Stimulated activated CD4-positive, alpha-beta T cell treated with anti-CD3 and anti-CD28 coated beads, Interleukin-15, amount 100 ng/mL, for 1 hour (primary cell): ENCODE measurements at places on chromosomes 1 and 21.

DNA sequence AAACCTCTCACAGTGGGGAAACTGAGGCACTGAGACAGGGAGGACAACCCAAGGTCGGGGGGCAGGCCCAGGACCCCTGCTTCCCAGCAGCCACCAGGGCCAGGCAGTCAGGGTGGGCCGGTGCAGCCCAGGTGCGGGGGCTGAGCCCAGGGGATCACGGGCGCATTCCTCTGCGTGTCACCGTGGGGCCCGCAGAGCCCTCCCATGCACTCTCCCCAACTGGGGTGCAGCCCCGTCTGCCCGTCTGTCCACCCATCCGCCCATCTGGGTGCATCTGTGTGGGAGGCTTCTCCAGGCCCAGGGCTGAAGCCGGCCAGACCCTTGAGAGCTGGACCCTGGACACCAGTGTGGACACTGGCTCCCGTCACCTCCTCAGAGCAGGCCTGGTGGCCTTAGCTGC is 2.9 kb upstream of the PLCH2 start:
- DNase-seq, result no peak

- no peak for DNase-seq
Observed at GRCh38 chr1:243968413-243968812, 82.7 kb upstream of the ZBTB18 start.

DNA sequence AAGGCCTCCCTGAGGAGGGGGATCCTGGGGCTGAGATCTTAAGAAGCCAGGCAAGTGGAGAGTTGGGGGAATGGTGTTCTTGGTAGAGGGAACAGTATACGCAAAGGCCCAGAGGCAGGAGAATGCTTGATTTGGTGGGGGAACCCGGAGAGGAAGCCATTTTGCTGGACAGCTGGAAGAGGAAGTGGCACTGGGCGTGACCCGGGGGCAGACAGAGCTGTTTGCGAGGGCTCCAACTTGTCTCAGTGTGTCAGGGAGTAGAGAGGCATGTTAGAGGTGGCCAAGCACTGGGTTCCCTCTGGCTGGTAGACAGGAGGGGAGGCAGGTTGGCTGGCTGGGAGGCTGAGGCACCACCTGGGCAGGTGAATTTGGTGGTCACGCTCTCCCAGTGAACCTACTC is 96.3 kb upstream of the ACTL8 start:
- DNase-seq, result no peak

DNA sequence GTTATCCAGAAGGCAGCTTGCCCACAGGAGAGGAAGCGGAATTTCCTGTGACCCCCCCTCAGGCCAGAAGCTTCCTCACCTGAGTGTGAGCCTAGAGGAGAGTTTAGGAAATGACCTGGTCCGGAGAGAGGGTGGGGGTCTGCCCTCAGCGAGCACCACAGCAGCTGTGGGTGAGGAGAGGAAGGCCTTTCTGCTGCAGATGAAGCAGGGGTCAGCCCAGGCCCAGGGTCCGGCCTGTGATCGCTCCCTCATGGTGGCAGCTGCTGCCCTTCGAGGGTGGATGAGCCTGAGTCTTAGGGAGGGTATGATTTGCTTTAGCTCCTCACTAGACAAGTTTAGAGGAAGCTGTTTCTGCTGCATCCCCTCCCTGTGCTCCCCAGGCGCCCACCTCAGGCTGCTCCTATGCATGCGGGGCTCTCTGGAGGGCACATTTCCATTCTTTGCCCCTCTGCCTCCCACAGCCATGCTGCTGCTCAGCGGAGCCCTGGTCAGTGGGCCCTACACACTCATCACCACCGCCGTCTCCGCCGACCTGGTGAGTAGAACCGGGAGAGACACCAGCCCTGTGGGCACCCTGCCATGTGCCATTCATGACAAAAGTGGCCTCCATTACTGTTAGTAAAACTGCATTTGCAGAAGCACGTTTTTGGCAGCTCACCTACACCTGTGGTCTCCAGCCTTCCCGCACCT is 53.0 kb downstream of the SLC37A1 start:
- DNase-seq, result no peak

DNA sequence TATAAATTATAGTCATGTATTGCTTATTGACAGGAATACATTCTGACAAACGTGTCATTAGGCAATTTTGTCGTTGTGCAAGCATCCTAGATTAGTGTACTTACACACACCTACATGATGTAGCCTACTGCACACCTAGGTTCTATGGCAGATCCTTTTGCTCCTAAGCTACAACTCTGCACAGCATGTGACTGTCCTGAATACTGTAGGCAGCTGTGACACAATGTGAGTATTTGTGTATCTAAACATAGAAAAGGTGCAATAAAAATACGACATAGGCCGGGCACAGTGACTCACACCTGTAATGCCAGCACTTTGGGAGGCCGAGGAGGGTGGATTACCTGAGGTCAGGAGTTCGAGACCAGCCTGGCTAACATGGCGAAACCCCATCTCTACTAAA is 36.5 kb downstream of the TNFRSF8 start:
- DNase-seq, result no peak

DNA sequence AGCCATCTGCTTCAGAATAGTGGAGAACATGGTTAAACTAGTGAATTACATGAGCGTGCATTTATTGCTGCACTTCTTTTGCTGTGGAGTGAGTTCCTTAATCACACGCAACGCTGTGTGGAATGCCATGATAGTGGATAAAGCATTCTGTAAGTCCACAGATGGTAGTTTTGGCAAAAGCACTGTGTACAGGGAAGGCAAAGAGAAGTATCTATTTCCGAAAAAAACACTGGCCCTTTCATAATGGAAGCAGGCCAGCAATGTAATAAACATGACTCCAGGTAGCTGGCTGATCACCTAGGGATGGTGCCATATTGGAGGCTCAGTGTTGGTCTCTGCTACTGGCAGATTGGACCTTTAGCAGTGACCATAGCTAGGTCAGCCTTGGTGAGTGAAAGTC is 67.6 kb downstream of the FH start:
- no peak for DNase-seq

DNA sequence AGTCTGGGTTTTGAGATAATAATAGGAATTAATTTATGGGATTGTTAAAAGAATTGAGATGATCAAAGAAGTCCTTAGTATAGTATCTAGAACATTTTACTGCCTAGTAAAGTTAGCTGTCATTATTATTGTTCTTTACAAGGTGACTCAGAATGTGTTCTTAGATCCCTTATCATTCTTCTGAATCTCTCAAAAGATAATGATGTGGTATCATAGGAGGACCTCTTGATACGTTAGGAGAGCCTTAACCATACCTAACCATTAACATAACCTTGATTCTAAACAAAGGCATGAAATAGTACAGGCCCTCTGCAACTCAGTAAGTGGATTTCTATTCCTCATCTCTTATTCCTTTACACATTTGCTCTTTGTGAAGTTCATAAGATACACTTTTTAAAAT is 246.6 kb upstream of the CACYBP start:
- no peak for DNase-seq

DNA sequence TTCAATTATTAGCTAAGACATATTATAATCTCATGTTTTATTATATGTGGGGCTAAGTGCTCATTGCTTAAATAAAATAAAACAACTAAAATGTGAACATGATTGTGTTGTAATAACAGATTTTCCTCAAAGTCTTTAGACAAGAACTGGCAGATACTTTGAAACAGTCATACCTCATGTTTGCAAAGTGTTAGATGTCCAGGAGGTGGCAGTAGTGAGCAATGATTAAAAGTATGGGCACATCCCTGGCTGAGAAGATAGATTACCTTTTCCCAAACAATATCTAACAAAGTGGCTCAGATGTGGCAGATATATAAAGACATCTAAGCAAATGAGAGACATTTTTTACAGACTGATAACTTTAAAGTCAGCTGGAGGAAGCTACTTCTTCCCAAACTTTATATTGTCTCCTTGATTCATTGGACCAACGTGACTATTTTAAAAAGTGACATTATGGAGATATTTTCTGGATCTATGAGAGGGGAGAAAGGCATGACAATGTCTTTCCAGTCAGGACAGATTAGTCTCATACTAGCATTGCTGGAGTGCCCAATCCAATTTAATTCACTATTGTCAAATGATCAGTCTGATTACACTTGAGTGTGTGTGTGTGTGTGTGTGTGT is 269.8 kb downstream of the S1PR1 start:
- no peak for DNase-seq

GRCh38 chr1:66539491-66539890 is 5.5 kb downstream of the SGIP1 start:
- no peak for DNase-seq

- peak; percentile 27 for DNase-seq
Observed at GRCh38 chr1:15128520-15129313, 24.8 kb upstream of the TMEM51 start.

DNA sequence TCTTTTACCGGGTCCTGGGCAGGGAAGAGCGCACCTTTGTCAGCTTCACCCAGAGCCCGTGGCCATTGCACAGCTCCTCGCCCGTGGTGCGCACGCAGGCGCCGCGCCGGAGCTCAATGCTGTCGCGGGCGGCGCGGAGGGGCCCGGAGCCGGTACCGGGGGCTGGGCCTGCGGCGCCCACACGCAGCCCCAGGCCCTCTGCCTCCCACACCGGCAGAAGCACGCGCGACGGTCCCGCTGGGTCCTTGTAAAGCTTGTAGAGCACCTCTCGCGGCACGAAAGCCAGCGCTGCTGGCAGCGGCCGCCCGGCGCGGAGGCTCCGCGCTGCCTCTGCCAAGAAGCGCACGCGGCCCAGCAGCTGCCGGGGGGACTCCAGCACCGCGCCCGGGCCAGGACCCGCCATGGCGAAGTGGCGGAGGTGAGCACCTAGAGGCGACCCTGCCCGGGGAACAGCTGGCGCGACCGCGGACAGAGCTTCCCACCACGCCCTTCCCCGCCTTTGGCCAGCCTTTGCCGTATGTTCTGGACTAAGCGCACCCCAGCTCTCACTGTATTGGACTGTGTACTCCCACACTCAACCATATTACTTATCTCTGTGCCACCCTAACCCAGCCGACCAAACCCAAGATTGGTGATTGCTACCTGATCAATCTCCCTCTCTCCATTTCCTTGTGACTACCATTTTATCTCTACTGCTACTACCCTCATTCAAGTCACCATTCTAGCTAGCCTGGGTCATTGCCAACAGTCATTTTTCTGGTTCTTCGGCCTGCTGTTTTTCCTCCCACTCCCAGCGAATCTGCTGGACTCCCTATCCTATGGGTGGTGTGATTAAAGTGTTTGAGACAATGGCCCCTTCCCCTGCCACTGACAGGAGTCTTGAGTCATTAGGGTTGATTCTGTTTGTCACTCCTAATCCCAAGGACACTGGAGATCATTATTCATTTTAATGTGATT is at the start of gene HECTD3:
Gene HECTD3, minus strand, starts transcription at position 470 of the 957 bp plus-strand sequence. Its CDS starts 67 bp downstream, at position 403.
- peak; percentile 44 for DNase-seq

- DNase-seq, result no peak
Observed at GRCh38 chr1:86757272-86757984, 53.1 kb downstream of the SH3GLB1 start.

- no peak for DNase-seq
Observed at GRCh38 chr1:76144247-76144646, 69.7 kb downstream of the ST6GALNAC3 start.

DNA sequence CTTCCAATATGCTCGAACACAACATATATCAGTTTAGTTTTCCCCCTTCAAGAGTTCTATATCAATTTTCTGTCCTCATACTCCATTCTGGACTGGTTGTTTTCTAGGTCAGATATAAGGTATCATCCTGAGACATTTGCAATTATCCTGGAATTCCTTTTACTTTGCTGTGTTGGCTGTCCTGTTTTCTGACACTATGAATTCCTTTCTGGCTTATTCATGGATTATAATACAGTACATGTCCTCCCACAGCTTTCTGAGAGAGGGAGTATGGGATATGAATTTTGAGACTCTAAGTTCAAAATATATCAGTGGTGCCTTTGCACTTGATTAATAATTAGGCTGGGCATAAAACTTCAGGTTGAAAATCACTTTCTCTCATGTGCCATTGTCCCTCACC is 11.9 kb downstream of the PHTF1 start:
- no peak for DNase-seq

DNA sequence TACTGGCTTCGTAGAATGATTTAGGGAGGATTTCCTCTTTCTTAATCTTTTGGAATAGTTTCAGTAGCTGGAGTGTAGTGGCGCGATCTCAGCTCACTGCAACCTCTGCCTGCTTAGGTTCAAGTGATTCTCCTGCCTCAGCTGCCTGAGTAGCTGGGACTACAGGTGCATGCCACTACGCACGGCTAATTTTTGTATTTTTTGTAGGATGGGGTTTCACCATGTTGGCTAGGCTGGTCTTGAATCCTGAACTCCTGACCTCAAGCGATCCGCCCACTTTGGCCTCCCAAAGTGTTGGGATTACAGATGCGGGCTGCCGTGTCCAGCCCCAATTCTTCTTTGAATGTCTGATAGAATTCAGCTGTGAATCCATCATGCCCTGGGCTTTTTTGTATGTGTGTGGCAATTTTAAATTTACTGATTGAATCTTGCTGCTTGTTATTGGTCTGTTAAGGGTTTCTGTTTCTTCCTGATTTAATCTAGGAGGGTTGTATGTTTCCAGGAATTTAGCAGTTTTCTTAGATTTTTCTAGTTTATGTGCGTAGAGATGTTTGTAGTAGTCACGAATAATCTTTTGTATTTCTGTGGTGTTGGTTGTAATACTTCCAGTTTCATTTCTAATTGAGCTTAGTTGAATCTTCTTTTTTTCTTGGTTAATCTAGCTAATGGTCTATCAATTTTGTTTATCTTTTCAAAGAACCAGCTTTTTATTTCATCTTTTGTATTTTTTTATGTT is 15.3 kb downstream of the MAN1C1 start:
- no peak for DNase-seq

DNA sequence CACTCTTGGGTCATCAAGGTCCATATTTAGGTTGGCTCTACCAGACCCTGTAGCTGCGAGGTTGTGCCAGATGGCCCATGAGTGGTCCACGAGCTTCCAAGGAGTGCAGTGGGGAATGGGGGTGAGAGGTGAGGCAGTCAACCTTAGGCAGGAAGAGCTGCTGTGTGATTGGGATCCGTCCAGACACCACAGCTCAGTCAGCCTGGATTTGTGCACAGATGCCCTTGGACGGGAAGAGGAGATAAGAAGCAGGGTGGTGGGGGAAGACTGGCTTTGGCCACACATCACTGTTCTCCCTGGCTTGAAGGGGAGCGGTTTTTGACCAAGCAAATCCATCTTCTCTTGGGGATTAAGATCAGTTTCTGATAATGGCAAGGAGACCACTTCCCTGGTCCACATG is 130.6 kb downstream of the IGSF21 start:
- DNase-seq, result no peak

- no peak for DNase-seq
Observed at GRCh38 chr1:85569122-85569521, 11.4 kb upstream of the CCN1 start.

DNA sequence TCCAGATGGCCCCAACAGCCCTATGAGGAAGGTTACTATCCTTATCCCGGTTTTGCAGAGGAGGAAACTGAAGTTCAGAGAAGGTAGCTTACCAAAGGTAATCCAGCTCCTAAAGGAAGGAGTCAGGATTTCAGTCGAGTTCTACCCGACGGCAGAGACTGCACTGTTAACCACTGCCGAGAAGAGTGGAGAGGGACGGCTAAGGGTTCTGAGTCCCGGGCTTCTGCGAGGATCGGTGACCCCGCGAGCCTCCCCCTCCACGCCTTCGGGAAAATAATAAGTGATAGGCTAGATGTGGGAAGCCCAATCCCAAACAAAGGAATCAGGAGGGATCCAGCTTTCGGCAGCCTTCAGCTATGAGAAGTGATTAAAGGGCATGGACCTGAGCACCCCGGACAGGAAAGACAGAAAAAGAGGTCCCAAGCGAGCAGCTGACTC is 587 bp downstream of the TMEM53 start:
- no peak for DNase-seq
